ENCODE measurements at places on chromosomes 3 and 15.

- no peak for DNase-seq
Observed at GRCh38 chr15:81281456-81281735, 42.5 kb downstream of the STARD5 start.

DNA sequence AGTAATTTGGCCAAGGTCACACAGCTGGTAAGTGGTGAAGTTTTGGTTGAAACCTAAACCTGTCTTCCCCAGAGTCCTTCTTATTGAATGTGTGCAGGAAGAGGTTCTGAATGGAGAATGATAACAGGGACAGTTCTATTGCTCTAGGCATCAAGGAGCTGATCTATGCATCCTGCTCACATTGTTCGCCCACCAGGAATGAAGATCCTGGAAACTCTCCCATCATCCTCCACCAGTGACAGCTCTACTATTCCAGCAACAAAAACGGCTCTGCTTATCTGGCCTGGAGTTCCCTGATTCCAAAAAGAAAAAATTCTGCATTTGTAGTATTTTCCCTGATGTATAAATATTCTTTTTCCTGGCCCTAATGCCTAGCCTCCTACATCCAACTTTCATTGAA lies 16.4 kb upstream of the TNFAIP8L3 start:
- no peak for DNase-seq

GRCh38 chr3:116815831-116816588 lies 106.4 kb downstream of the TUSC7 start:
- no peak for DNase-seq

DNA sequence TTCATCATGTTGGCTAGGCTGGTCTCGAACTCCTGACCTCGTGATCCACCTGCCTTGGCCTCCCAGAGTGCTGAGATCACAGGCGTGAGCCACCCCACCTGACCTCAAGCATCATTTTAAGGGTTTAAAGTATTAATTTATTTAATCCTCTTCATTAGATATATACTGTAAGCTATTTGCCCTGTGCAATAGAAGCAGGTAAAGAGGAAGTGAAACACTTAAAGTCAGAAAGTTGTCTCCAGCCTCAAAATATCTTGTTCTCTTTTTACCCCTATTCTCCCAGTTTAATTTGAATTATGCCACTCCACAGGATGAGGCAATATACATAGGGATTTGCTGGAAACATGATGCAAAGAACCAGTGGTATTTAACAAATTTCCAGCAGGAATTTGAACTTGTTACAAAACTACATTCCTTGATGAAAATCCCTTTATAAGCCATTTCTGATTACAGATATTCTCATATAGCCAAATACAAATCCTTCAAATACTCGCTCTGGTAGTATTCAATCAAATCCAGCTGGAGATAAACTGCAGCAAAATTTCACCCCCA lies 2.0 kb downstream of the NDUFB5 start:
- no peak for DNase-seq

DNA sequence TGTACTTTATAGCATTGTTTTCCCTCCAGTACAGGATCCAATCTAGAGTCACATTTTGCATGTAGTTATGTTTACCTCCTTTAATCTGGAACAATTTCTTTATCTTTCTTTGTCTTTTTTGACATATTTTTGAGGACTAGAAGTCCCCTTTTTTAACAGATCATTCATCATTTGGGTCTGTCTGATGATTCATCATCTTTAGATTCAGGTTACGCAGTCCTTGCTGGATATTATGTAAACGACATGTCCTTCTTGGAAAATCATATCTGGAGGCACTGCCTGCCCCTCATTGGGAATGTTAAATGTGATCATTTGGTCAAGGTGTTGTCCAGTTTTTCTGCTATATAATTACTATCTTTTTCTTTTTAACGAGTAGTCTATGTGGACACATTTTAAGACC lies 18.3 kb downstream of the TGM4 start:
- no peak for DNase-seq
